ENCODE measurements at places on chromosomes 2 and 18.
A peak's percentile ranks its signal among the peaks of the same experiment; 100 is the strongest.

- no peak for DNase-seq
These were observed 2.3 kb upstream of the MBD1 start for GRCh38 chr18:50283469-50284209.

DNA sequence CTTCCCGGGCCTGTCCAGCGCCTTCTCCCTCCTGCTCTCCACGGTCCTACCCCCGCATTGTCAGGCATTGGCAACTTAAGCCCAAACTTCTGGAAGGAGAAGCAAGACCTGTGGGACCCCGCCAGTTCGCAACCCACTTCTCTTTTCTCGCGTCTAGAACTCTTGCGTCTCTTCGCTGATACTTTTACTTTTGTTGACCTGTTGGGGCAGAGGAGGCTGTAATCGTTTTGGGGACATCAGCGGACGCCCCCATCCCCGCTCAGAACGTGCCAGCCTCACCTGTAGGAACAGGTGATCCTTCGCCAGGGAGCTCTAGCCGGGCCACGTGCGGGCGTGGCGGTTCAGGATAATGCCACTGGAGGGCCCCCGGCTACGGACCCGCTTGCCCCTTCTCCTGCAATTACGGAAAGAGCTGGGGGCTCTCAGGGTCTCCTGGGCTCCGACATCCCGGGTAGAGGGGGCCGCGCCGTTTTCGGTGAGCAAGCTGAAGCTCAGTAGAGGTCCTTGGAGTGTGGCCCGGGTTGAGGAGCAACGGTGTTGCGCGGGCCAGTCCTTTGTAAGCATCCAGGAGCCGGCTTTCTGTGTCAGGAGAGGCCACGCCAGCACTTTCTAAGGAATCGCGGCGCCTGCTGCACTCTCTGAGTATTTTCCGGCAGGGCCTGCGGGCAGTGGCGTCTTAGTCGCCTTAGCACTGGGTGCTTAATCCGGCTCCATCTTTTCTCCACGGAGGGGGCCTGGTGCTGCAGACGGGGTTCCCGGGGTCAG, 1.6 kb downstream of the MTCL1 start:
- peak; percentile 60 for DNase-seq

- no peak for DNase-seq
These were observed 118.3 kb upstream of the ALKAL2 start for GRCh38 chr2:406231-406630.

GRCh38 chr2:45353879-45354278, 257.2 kb downstream of the SRBD1 start:
- DNase-seq: no peak

GRCh38 chr2:219079417-219079816, 18.7 kb upstream of the IHH start:
- DNase-seq: no peak

DNA sequence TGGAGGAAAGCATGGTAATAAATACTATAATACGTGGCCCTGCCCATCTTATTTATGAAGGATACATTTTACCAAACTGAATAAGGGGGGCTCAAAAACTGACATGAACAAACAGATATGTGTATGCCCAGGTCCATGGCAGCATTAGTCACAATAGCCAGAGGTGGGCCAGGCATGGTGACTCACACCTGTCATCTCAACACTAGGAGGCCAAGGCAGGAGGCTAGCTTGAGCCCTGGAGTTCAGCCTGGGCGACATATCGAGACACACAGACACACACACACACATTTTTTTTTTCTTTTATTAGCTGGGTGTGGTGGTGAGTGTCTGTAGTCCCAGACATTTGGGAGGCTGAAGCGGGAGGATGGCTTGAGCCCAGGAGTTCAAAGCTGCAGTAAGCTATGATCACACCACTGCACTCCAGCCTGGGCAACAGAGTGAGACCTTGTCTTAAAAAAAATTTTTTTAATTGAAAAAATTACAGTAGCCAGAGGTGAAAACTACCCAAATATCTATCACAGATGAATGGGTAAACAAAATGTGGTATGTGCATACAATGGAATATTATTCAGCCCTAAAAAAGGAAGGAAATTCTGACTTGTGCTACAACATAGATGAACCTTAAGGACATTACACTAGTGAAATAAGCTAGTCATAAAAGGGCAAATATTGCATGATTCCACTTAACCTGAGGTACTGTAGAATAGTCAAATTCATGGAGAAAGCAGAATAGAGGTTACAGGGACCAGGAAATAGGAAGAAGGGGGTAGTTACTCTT, 8.0 kb downstream of the ATP8B1 start:
- DNase-seq: no peak

GRCh38 chr18:55265984-55266383, 306.7 kb upstream of the CCDC68 start:
- DNase-seq: no peak

GRCh38 chr2:234483568-234484251, 13.2 kb downstream of the ARL4C start:
- DNase-seq: no peak

- no peak for DNase-seq
These were observed 58.9 kb upstream of the ZSWIM2 start for GRCh38 chr2:186907897-186908296.

DNA sequence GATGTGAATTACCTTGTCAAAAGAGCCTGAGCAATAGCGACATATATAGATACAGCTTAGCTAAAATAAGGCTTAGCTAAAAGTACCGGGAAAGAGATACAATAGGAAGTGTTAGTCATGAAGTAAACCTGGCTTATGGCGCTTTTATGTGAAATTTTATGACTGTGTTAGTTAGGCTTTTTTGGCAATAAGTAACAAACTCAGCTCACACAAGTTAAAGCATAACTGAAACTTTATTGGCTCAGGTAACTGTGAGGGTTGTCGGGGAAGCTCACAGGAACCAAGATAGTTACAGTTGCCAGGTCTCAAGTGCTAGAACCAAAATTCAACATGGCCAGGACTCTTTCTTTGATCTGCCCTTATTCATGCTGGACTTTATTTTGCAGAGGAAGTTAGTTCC, 925.0 kb upstream of the GYPC start:
- DNase-seq: no peak

- no peak for DNase-seq
These were observed 4.6 kb downstream of the MIB1 start for GRCh38 chr18:21745231-21745630.

GRCh38 chr2:112141626-112142007, 3.4 kb downstream of the FBLN7 start:
- no peak for DNase-seq

DNA sequence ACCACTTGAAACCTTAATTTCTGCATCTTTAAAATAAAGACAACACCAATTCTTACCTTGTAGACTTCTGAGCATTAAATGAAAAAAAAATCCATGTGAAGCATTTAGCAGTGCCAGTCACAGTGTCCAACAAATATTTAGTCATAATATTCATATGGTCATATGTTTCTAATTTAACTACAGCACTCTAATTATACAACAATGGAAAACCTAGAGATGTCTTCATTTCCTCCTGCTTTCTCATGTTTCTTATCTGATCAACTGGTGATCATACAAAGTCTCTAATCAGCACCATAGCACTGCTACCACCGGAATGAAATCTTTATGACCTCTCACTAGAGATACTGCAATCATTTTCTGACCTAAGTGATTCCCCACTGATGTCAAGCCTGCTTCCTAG, 10.2 kb upstream of the SCN3A start:
- no peak for DNase-seq

DNA sequence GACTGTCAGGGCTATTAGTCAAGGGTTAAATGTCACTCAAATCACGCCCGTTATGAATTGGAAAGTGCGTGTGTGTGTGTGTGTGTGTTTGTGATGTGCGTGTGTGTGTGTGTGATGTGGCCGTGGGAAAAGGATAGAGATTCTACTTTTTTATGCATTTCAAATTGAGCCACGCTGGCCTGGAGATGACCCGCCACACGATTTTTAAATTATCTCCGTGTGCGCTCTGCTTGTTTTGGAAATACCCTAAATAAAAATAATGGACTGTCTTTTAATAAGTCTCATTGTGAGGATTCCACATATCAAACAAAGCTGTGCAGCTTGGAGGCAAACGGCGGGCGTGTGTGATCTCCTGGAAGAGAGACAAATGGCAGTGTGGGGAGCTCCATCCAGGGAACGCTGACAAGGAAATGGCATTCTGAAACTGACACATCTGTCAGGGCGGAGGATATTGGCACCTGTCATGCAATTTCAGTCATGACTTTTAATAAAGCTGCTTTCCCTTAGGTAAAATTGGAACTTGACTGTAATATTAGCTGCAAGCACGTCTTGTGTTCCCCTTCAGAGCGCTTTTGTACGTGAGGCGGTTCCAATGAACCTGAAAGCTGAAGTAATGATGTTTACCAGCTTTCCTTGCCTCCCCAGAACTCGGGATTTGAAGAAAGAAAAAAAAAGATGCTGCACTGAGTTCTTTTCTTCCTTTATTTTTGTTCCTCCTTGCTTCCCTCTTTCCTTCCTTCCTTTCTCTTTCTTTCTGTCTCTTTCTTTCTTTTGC, 381.8 kb upstream of the SMIM21 start:
- no peak for DNase-seq

- DNase-seq: no peak
These were observed 13.3 kb downstream of the EIF2AK3 start for GRCh38 chr2:88613921-88614320.

DNA sequence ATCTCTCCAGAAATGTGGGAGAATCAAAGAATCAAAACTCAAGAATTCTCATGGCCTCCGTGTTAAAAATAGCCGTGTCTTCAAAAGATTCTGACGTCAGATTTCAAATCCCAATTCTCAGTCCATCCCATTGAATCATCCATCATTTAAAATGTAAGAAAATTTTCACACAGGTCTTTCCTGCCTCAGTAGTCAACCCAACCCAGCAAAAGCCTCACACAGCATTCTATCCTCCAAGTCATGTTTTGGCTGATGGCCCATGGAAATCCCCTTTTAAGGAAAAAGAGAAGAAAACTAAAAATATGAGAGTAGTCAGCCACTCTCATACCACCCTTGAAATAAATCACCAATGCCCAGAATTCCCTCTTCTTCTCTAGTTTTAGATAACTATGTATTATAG, 211.8 kb downstream of the C1D start:
- no peak for DNase-seq

GRCh38 chr2:203664029-203664755, 42.2 kb upstream of the CD28 start:
- DNase-seq: no peak

DNA sequence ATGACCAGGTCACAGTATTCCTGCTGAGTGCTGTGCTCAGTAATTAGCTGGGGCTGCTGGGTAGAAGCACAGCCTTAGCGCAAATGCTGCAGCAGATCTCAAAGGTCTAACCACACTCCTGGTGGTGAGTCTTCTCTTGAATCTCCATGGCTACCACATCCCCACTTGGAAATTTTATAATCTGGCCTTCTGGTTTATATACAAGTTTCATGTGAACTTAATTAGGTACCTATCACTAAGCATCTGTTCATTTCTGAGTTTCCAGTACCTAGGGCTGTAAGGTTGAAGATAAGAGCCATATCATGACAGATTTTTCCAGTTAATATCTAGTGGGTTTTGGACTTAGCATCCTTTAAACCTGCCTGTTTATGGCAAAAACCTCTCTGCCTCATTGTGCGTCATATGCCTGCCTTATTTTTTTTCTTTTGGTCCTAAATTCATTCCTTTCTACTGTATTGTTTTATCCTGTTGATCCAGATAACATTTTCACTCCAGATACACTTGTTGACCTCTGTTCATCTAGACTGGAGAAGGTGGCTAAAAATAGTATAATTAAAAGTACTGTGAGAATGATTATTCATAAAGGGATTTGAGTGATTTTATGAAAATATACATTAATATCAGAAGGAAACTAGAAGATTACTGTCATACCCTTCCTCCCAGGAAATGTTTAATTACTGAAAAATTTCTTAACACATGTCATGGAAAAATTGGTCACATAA, 168.4 kb upstream of the THUMPD2 start:
- no peak for DNase-seq

DNA sequence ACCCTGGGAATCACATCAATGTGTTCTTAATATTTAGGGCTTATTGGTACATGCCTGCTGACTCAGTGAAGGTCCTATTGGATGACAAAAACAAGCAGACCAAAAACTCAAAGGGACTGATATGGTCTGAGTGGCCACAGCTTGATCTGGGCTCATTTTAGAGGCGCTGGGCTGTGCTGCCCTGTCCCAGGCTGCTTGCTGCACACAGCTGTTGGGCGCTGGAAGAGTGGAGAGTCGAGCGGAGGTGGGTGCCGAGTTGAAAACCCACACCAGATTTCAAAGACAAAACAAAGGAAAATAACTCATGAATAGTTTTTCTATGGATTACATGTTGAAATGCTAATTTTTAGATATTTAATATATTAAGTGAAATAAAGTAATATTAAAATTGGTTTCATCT, 68.5 kb downstream of the LONRF2 start:
- no peak for DNase-seq

- DNase-seq: no peak
These were observed 28.4 kb upstream of the NEB start for GRCh38 chr2:151762694-151763093.

GRCh38 chr18:48615566-48616401, 77.0 kb downstream of the CTIF start:
- DNase-seq: no peak

DNA sequence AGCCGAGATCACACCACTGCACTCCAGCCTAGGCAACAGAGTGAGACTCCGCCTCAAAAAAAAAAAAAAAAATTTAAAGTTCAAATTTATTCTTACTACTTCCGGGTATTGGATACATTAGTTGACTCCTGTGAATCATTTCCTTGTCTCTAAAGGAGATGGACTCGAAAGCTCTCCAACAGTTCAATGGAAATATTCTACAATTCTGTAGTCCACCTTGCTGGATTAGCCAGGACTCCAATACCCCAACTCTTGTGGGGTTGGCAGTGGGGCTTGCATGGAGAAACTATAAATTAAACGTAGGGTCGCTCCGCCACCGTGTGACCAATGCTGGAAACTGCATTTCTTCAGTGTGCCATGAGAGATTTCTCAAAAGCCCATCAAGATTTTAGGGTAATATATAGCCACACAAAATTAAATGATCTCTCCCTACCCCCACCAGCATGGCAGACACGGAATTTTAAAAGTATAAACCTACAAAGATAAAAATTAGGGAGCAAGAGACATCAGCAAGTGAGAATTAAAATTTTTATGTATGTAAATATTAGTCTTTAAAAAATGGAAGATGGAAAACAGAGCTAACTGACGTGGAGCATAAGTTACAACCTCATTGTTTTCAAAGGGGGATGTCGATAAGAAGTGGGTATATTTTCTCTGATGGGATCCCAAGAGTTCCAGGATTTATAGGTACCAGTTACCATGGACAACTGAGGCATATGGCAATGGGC, 27.8 kb upstream of the GAREM2 start:
- peak; percentile 35 for DNase-seq

- DNase-seq: no peak
These were observed 218.9 kb upstream of the TANK start for GRCh38 chr2:160941290-160941846.
